ENCODE measurements at places on chromosomes 16 and 17. TPM values are rescaled to one million over a fixed set of nuclear protein-coding genes. Genes with fewer than 3 reads are reported as not detected.

Gene NETO2
- 17.5 TPM for total RNA-seq

Gene SSH2
- 32.8 TPM for total RNA-seq

Gene MYH11
- total RNA-seq, result 0.37 TPM

Gene TMC7
- 0.06 TPM for total RNA-seq

Gene ATAD5
- 0.15 TPM for total RNA-seq

Gene ACSM2A
- not detected for total RNA-seq

Gene UMOD
- not detected for total RNA-seq

Gene UTS2R
- not detected for total RNA-seq

Gene TMEM114
- total RNA-seq, result not detected

Gene CISD3
- total RNA-seq, result 5.5 TPM

Gene CCDC200
- total RNA-seq, result not detected

Gene ZSCAN10
- total RNA-seq, result not detected

Data from cardiac ventricle fibroblast (primary cell).